ENCODE measurements at places on chromosomes 7 and 10.
A peak's percentile ranks its signal among the peaks of the same experiment; 100 is the strongest.

- no peak for DNase-seq
Measured at GRCh38 chr7:44396931-44397545, 71.6 kb upstream of the CAMK2B start.

DNA sequence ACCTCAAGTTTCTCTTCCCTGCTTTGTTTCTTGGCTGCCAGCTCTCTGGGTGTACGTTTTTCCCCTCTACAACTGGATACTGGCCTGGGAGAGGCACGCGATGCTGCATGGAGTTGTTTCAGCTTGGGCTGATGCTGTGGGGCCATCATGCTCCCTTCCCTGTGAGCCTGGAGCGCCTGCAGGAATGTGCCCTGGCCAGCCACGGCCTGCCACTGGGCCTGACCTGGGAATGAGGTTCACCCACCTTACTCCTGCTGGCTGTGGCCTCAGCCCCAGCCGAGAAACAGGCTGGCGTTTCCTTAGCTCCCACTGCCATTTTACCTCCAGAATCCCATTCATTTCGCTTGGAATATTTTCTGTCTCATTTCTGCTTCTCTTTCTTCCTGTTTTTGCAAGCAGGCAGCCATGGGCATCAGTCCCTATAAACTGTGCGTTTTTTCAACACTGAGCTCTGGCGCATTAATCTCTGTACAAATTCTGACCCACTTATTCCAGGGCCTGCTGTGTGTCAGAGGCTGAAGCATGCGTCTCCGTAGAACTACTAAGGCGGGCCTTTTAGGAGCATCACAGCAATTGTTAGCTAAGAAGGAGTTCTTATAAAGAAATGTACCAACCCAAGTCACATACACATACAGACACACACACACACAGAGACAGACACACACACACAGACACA lies 57.9 kb downstream of the GATA3 start:
- DNase-seq: no peak

GRCh38 chr10:133372507-133372906 lies 647 bp downstream of the ECHS1 start:
- DNase-seq: no peak

- no peak for DNase-seq
Measured at GRCh38 chr10:103884681-103885139, 29.3 kb upstream of the SH3PXD2A start.

- DNase-seq: no peak
Measured at GRCh38 chr7:26760501-26760900, 103.9 kb downstream of the SKAP2 start.

DNA sequence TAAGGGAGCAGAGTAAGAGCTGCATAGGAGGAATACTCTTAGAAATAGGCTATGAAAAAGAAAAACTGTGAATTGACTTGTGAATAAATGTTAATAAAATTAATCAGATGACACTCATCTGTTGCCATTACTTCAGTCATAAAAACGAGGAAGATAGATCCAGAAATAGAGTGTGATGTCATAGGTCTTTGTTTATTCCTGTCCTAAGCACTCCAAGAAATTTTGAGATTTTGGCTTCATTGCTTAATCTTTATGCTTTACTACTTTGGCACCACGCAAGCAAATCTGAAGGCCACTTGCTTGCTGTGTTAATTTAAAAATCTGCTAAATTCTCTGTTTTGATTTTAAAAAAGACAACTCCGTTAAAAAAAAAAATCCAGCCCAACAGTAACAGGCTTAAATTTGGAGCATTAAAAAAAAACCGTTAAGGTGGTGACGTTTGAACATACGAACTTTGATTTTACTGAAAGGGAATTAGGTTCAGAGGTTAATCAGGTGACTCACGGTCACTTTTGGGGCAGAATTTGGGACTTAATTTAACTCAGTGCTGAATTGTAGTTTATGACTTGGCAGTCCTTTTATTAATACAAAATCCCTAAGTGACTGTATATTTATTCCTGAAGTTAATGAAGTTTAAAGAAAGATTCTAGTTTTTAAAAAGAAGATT lies 3.4 kb downstream of the IFRD1 start:
- no peak for DNase-seq

GRCh38 chr7:134804351-134804750 lies 24.9 kb downstream of the CALD1 start:
- no peak for DNase-seq

DNA sequence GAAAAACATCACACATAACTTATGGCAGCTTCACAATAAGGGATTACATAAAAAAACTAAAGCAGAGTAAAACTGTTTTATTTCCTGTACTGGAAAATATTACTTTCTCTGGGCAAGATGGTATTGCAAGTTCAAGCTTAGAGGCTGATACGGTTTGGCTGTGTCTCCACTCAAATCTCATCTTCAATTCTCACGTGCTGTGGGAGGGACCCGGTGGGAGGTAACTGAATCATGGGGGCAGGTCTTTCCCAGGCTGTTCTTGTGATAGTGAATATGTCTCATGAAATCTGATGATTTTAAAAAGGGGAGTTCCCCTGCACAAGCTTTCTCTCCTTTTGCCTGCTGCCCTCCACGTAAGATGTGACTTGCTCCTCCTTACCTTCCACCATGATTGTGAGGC lies 5.1 kb upstream of the LRRC27 start:
- DNase-seq: peak; percentile 35

GRCh38 chr10:18204039-18204835 lies 64.0 kb downstream of the CACNB2 start:
- DNase-seq: no peak

DNA sequence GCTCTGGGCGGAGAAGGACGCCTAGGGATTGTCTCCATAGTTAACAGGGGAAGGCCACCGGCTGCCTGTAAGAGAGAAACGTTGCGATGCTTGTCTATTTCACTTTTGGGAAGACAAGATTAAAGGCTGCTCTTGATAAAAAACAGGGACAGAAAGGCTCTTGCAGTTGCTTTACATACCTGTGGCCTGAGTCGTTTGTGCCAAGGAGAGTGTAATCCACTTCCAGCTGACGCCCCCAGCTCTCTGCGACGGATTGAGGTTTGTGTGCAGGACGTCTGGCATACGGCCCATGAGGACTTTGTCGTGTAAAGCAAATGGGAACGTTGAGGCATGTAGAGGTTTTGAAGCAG lies 1.1 kb downstream of the MAP3K8 start:
- no peak for DNase-seq

All from stimulated activated CD4-positive, alpha-beta T cell treated with anti-CD3 and anti-CD28 coated beads, Interleukin-4, amount 100 ng/mL, for 4 hours (primary cell).